ENCODE measurements at places on chromosomes 7 and 10.
A peak's percentile ranks its signal among the peaks of the same experiment; 100 is the strongest.

DNA sequence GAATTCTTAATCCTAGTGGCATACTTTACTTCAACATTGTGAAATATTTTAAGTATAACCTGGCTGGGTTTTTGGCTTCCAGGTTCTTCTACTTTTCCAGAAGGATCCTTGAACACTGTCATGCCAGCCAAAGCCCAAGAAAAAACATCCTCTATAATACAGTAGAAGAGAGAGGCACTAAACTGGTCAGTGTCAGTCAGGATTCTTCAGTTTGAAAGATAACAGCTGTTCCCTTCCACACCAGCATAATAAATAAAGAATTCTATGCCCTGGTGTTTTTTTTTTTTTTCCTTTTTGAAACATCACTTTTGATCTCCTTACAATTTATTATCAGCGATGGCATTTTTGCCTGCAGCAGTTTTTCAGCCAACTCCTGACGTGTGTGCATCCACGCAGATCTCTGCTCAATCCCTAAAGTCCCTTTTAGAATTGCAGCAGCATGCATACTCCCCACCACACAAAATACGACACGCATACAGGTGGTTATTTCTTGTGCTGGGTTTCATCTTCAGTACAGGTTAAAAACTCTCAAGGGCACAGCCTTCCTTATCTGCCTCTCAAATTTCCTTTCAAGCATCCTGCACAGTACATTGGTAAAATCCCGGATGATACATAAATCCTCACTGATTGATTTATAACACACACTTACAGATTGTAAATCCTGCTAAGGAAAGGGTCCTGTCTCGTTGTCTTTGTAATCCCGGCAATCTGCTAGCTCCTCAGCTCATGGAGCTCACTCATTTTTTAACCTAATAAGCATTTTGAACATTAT, 100.2 kb downstream of the TPK1 start:
- DNase-seq: no peak

DNA sequence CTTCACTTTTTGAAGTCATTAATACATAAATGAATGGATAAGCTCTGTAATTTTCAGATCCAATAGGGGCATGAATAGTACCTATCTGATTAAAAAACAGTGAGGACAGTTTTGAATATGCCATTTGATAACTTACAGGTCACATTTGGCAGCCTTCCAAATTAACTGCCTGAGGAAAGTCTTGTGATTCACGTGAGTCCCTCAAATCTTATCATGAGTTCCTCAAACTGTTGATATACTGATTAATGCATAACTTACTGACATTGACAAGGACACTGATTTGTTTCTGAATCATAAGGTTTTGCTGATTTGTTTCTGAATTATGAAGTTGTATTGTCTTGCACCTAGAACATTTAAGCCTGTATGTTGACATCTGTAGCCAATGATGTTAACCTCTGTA, 55.1 kb downstream of the ANKMY2 start:
- peak; percentile 32 for DNase-seq

DNA sequence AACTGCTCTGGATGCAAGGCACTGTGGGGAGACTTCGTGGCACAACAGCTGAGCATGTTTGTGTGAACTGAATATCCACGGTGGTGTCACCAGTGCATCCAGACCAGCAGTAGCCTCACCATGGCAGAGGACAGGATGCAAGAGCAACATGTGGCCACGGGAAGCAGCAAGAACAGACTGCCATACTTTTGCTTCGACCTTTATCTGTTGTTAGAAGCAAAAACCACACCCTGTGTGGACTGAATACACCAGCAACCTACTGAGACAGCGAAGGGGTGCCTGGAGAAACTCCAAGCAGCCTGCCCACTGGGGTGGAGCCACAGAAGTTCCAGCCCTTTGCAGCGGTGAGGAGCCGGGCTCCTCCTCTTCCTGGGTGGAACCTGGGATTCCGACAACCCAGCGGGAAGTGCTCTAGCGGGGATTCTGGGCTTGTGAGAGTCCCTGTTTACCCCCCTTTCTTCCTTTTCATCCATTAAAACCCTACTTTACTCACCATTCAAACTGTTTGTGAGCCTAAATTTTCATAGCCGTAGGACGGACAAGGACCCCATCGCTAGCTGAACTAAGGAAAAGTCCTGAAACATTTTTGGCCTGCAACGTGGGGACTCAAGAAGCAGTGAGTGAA, 584.9 kb downstream of the GRM8 start:
- DNase-seq: no peak

DNA sequence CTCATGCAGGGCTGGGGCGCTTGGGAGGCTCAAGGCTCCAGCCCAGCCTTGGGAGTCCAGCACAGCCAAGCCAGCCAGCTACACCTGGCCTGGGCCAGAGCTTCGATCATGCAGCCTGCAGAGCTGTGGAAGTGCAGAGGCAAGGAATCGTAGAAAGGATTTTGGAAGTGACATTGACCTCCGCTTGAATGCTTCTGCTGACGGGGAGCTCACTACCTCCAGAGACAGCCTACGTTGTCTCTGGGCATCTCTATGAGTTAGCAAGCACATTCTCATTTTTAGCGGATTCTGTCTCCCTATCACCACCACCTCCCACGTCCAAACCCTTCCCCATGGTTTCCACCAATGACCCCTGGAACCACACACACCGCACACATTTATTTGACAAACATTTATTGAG, 88.5 kb downstream of the MICALL2 start:
- DNase-seq: no peak

DNA sequence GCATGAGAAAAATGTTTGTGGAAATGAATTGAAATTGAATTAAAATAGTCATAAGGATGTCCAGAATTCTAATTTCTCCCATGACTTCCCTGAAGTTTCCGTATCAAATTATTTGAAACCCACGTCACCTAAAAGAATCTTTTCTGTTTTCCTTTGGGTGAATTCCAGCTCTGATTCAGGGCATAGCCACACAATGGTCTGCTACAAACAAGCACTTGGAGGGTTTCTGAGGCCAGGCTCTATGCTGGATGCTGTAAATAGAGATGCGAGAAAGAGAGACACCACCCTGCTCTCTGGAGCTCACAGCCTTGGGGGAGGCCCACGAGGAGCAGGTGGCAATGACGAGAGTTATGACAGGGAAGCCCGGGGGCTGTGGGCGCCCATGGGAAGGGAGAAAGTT, 33.6 kb downstream of the GHRHR start:
- no peak for DNase-seq

GRCh38 chr7:46756996-46757395, 824.9 kb downstream of the TNS3 start:
- DNase-seq: no peak

DNA sequence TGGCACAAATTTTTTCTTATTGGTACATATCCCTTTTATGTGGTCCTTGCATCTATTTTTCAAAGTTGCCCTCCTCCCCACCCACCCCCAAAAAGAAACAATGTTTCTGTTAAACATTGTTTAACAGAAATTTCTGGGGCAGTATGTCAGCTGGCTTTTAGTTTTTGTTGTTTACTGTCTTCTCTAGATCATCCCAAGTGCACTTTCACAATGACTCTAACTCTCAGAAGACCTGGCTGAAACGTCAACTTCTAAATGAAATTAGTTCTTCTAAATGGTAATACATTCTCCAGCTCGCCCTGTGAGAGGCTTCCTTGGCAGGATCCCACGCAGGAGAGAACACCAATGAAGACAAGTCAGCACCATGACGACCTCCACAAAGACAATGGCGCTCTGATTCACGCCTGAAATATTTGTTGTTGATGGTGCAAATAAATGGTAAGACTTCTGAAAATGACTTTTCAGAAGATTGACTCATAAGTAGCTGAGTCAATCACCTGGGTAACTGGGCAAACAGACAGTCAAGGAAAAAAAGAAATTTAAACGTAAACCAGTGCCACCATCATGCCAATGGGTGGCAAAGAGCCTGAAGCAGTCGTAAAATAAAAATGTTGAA, 293.7 kb downstream of the FZD1 start:
- DNase-seq: no peak

- DNase-seq: no peak
These were observed 164.2 kb upstream of the EEPD1 start for GRCh38 chr7:35988818-35989217.

DNA sequence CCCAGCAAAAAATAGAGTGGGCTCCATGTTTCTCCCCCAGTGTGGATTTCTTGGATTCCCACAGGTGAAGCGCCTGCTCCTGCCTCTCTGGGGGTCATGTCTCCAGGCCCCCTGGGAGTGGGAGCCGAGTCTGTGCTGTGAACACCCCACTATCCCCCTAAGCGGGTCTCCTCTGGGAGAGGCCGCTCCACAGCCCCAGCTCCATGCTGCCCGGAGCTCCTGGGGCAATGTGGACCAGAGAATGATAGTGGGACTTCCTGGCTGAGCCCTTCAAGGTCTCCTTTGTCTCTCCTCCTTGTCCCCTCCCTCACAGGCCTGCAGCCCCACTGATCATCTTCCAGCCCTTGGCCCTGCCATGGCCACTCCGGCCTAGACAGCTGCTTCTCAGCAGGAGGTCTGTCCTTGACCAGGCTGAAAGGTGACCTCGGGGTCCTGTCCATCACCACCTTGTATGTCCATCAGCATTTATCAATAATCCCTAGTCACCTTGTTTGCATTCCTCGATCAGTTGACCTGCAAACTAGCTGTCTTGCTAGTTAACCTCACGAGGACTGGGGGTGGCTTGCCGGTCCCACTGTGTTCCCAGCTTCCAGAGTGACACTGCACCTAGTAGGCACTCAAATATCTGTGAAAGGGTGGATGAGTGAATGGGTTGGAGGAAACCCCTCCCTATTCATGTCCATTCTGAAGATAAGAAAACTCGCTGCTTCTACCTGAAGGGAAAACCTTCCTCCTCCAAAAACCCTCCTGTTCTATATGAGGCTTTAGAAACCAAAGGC, 776 bp upstream of the CALML3 start:
- no peak for DNase-seq

- DNase-seq: no peak
These were observed 7.9 kb upstream of the TAF3 start for GRCh38 chr10:7810443-7810842.

- DNase-seq: no peak
These were observed 901.7 kb downstream of the KCNMA1 start for GRCh38 chr10:76735866-76736265.

DNA sequence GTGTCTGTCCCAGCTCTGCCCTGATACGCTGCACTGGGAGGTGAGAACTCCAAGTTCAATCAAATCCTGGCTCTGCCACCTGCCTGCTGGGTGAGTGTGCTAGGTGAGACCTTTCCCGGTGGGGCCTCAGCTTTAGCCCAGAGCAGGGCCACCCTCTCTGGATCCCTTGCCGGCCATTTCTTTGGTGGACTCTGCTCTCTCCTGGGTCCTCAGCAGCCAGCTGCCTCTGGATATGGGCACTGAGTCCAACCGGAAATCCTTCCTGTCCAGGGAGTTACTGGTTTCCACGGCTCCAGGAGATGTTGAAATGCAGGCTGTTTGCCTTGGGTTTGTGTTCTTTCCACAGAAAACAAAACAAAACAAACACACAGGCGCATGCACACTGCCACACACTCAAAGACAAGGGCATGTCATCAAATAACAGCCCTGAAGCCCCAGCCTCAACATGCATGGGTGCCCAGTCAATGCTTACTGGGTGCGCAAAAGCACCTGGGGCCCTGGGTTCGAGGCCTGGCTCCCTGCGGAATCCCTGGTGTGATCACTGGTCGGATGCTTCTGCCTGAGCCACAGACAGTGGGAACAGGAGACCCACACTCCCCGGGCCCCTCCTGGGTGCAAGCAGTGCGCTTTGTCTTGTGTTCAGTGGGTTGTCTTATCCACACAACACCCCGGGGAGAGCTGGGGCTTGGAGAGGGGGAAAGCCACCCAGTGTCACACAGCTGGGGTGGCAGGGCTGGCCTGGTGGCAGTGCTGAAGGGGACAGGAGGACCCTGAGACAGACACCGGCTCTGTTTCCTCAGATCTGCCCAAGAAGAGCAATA, 33.1 kb downstream of the PPIF start:
- DNase-seq: no peak

- no peak for DNase-seq
These were observed 286.4 kb upstream of the HGF start for GRCh38 chr7:82056282-82056681.

GRCh38 chr10:67239864-67240497, 314.1 kb downstream of the LRRTM3 start:
- DNase-seq: no peak

DNA sequence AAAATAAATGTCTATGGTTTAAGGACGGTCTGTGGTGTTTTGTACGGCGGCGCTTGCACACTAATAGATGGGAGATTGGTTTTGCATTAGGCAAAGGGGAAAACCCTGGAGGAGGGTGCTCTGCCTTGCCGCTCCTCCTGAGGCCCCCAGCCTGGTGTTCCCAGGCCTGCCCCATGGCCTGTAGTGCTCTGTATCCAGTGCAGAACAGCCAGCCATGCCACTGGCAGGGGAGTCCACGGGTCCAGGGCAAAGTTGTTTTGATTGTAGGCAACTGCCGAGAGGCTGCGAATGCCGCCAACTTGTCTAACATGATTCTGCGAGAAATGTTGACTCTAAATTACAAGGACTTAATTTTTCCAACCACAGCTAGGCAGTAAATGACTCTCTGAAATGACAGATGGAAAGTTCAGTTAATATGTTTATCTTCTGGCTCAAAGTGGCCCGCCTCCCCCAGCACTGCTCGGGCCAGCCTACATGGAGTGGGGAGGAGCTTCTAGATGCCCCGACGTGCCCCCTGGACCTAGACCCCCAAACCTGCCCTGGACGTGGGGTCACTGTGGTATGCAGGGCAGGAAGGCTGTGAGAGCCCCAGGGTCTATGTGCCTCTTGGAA, 104.6 kb upstream of the GDF10 start:
- no peak for DNase-seq

- no peak for DNase-seq
These were observed 321.0 kb upstream of the TPK1 start for GRCh38 chr7:145156834-145157233.

- DNase-seq: no peak
These were observed 24.5 kb upstream of the FAM133B start for GRCh38 chr7:92614660-92615174.

- no peak for DNase-seq
These were observed 347.8 kb downstream of the ARL4A start for GRCh38 chr7:13035233-13035632.

DNA sequence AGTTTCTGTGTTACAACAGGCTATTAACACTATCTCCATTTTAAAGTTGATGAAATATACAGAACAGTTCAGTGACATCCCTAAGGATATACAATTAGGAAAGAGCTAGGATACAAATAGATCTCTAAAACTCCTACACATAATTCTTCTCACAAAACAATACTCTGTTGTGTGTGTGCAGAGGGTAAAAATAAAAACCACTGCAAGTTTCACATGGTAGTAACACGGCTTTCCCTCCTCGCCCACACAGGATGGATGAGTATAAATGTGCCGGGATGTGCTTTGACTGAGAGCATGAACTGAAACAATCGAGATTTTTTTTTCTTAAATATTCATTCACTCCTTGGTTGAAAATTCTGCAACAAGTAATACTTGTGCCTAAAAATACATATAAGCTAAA, 131.5 kb upstream of the C1QL3 start:
- no peak for DNase-seq

GRCh38 chr10:121873236-121873635, 54.6 kb downstream of the ATE1 start:
- DNase-seq: no peak

- DNase-seq: no peak
These were observed 97.2 kb upstream of the GNA12 start for GRCh38 chr7:2941216-2941859.

All from hematopoietic multipotent progenitor cell (in vitro differentiated cells).